Central memory CD4-positive, alpha-beta T cell (primary cell): ENCODE measurements at places on chromosomes 5 and 9.

GRCh38 chr5:68250661-68251298, 35.2 kb downstream of the PIK3R1 start:
- no peak for DNase-seq

DNA sequence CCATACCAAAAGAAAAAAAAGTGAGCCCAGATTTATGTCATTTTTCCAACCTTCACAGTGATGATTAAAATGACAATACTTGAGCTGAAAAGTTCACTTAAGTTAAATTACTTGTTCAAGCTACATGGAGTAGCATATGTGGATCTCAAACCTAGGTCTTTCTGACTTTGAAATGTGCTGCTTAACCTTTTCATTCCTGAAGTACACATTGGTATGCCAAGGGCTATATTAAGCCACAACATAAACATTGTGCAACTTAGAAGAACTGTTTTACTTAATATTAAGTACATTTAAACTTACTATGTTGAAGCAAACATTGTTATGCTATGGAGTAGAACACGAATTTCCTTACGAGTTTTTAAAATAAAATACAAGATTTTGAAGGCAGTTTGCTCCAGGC, 105.0 kb downstream of the GIN1 start:
- DNase-seq: no peak

DNA sequence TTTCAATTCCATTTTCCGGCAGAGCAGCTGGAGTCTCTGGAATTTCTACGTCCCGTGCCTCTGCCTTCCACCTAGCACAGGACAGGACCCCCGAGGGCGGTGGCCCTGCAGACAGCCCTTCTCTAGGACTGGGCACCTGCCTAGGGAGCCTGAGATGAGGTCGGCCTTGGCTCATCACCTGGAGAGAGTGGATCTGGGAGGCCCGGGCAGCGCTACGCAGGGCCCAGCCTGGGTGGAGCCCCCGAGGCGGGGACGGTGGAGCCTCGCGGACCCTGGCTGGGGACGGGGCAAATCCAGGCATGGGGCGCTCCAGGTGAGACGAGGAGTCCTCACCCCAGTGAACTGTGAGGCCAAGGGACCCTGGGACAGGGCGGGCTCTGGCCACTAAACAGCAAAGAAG, 114.5 kb downstream of the MTRR start:
- no peak for DNase-seq

DNA sequence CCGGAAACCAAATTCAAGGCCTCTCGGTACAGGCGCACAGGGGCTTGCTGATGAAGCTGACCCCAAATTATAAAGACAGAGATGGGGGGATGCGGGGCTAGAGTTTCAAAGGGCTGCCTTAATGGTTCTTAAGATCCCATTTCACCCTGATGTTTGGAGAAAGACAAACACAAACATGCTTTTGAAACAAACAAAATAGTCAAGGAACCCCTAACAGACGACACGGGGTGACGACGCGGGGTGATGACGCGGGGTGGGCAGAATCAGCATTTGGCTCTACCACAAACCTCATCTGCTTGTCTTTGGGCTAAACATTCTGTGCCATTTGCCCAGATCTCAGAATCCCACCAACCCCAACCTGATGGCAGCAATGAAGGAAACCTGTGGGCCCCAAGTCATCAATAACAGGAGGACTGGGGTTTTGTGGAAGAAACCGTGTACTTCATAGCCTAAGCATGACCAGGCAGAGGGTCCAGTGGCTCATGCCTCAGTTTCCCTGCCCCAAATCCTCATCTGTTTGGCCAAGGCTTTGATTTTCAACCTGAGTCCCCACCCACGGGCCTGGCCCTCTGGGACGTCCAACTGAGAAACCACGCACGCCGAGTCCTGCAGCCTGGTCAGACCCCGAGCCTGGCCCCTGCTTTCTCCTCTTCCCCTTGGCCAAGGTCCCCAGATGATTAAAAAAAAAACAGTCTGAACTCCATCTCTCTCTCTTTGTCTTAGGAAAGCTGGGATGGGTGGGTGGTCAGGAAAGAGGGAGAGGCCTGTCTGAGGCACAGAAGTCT, 148.5 kb downstream of the COL23A1 start:
- DNase-seq: no peak

DNA sequence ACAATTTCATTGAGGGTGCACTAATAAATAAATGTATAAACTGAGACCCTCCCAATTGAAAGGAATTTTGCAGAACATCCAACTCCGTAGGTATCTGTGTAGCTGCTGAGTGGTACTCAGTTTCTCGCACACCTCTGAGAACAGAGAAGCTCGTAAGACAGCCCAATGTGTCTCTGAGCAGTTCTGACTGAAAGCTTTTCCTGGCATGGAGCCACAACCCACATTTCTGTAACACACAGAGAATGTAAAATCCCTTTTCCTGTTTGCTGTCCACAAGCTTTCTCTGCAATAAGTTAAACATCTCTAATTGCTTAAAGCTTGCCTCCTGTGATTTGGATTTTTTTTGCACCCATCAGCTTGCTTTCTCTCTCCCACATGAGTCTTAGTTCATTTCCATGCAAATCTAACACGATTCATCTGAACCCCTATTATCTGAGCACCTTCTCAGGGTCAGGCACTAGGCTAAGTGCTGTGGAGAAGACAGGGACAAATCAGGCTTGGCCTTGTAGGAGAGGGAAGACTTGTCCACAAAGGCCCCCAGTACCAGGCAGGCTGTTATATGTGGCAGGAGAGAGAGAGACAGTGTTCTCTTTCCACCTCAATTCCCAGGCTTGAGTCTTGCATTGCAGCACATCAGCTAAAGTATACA, 44.2 kb upstream of the COL15A1 start:
- no peak for DNase-seq

GRCh38 chr5:89520771-89521170, 637.8 kb upstream of the MEF2C start:
- no peak for DNase-seq

- no peak for DNase-seq
Observed at GRCh38 chr5:16502866-16503265, 37.3 kb upstream of the ZNF622 start.
